ENCODE measurements at places on chromosomes 16 and 17. TPM values are rescaled to one million over a fixed set of nuclear protein-coding genes. Genes with fewer than 3 reads are reported as not detected.

- no peak for DNase-seq
These were observed 18.9 kb downstream of the ADGRG1 start for GRCh38 chr16:57647136-57647875.

DNA sequence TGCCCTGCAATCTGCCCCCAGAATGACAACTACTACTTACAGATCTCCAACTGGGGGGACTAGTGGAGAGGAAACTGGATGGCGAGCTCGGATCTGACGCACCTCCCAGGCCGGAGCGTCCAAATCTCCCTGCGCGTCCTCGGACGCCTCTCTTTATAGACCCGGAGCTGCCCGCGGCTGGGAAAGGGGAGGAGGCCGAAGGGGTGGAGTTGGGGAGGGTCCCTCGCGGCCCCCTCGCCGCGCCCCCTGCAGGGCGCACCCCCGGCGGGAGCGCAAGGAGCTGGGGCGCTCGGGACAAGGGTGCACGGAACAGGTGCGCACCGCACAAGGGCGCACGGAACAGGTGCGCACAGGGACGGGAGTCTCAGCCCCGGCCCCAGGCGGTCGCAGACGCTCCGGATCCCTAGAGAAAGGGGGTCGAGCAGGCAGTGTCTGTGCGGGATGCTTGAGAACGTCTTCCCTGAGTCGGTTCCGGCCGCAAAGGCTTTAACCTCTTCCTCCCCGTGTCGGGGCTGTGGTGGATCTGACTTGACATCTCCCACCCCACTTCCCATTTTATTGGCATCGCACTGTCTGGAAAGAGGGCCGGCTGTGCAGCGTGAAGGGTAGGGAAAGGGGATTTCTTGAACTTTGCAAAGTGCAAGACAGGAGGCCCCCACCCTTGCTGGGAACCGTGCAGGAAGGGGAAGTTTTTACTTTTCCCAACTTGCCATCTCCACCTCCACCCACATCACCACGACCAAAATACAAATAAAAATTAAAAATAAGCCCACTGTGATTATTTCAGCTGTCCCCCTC, at the start of gene MYH11:
MYH11 (minus strand) TSS at position 128 of the 798 bp plus-strand sequence. CDS start 18,776 bp downstream, outside the sequence.
- DNase-seq = no peak

DNA sequence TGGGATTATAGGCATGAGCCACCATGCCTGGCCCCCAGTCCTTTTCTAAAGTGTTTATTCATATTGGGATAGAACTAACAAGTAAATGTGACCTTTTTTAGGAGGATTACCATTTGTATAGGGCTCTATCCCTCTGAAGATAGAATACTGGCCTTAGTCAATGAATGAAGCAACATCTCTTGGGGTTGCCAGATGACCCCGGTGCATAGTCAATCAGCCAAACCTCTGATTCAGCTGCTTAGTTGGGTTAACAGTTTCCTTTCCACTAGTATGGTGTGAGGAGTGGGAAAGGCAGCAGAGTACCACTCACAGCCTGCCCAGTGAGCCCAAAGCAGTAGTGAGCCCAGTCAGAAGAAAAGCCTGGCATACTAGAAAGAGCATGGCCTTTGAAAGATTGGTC, 94.6 kb upstream of the TBX2 start:
- DNase-seq = peak; percentile 41

DNA sequence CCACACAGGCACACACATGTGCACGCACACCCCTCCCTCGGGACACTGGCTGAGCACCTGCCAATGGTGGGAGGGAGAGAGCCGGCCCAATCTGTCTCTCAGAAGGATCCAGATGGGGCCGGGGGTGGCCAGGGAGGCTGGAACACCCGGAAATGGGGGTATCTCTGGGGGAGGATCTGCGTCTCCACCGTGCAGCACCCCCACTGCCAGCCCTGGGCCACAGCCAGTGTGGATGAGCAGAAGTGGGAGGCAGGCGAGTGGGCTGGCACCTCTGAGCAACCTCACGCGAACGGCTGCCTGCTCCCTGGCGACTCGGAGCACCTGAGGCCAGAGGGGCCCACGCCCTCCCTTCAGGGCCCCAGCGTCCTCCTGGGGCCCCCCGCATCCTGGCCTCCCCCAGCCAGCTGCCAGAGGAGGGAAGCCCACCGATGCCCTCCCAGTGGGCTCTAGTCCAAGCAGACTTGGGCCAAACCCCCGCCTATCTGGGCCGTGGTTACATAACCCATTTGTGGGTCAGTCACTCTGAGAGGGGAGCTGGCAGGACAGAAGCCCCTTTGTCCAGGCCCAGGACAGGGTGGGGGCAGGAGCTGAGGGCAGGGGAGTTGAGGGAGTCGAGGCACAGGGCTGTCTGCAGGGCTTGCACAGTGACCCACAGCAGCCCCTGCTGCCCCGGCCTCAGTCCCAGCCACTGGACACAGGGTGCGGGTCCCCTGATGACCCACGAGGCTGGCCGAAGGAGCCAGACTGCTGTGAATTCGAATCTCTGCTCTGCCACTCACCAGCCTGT, 5.6 kb downstream of the CASKIN1 start:
- DNase-seq = no peak

GRCh38 chr17:56694825-56695224, 101.3 kb downstream of the NOG start:
- peak; percentile 55 for DNase-seq

GRCh38 chr17:17326275-17326875, 23.2 kb downstream of the NT5M start:
- DNase-seq = no peak

DNA sequence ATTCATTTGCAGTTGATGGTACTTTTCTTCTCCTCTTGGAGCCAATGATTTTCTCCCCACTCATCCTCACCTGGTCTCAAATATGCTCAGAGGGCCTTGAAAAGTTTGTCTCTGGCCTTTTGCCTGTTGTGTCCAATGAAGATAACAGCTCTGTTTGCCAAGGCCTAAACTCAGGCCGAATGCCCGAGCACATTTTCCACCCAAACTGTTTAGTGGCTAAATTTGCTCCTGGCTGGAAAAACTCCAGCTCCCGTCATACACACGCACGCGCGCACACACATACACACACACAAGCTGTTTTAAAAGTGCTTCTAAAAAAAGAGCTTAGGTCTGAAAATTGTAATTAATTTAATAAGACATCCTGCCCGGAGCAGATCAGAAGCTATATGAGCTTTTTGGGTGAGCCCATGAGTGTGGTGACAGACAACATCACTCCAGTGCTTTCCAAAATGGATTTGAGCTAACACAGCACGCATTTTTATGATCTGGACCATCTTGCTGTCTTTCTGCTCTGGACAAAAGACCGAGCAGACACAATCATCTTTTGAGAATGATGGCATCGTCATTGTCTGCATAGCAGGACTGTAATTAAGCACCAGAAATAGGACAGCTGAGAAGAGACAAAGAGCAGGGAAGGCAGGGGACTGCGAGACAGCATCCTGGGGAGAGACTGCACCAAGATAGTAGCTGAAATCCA, 48.9 kb downstream of the IRX6 start:
- DNase-seq = no peak

DNA sequence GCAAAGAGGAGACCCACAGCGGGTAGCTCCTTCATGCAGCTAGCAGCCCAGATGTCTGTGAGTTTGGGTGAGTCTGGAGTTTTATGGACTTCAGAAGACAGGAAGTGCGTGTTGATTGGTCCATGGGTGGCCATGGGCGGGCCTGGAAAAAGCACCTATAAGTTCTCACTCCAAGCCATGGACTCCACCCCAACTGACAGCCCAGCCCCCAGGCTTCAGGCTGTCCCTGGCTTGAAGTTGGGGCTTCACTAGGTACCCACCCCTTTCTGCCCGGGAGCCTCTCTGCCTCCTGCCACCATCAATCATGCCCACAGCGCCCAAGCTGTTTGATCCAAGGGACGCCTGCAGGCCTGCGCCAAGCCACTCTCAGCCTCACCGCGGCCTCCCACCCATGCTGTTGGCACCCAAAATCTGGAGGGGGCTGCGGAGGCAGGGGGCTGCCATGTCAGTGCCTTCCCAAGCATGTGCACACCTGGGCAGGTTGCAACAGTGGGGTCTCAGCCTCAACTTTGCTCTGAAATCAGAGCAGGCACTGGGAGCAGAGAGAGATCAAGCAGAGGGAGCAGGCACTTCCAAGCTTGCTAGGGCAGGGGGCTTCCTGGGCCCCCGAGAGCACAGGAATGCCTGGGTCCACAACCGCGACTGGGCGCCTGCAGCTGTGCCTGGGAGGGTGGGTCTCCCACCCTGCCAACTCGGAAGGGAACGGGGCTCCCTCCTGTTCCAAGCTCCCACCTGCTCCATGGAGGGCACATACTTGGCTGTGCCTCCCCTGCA, 1503.7 kb downstream of the CDH11 start:
- peak; percentile 38 for DNase-seq

NDUFAF8 gene
- total RNA-seq = 163 TPM

SOCS1 gene
- total RNA-seq = not detected

STAC2 gene
- total RNA-seq = not detected

GDPD3 gene
- total RNA-seq = not detected

CBLN1 gene
- total RNA-seq = not detected

C16orf46 gene
- 0.07 TPM for total RNA-seq

CDIP1 gene
- 4.0 TPM for total RNA-seq

ZNF286A gene
- total RNA-seq = 7.2 TPM
